ENCODE measurements at places on chromosomes 7 and 10. TPM values are rescaled to one million over a fixed set of nuclear protein-coding genes. Genes with fewer than 3 reads are reported as not detected.

DNA sequence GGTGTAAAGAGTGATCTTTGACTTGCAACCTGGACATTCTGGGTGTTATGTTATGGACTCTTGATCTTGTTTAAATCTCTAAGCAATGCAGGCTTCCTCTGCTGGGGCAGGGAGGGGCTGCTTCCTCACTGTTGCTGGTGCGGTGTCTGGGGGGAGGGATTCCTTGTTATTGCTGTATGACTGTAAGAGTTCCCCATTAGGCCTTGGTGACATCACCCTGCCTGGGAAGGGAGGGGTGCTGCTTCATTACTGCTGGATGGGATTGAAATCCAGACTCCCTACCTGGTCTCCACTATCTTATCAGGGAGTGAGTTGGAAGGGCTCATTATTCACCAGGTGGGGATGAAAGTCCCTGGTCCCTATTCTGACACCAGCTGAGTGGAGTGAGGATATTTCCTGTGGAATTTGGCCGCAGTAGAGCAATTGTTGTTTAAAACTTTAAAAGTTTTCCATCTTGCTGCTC, 8.8 kb downstream of the OGDH start:
- DNase-seq, result no peak

GRCh38 chr7:77525231-77525630, 11.9 kb upstream of the PTPN12 start:
- DNase-seq, result no peak

SFRP4 gene
- polyA plus RNA-seq, result not detected

GRCh38 chr7:33841705-33842129, 63.6 kb upstream of the BMPER start:
- no peak for DNase-seq

ST8SIA6 gene
- 1.9 TPM for polyA plus RNA-seq

LRMDA gene
- not detected for polyA plus RNA-seq

DNA sequence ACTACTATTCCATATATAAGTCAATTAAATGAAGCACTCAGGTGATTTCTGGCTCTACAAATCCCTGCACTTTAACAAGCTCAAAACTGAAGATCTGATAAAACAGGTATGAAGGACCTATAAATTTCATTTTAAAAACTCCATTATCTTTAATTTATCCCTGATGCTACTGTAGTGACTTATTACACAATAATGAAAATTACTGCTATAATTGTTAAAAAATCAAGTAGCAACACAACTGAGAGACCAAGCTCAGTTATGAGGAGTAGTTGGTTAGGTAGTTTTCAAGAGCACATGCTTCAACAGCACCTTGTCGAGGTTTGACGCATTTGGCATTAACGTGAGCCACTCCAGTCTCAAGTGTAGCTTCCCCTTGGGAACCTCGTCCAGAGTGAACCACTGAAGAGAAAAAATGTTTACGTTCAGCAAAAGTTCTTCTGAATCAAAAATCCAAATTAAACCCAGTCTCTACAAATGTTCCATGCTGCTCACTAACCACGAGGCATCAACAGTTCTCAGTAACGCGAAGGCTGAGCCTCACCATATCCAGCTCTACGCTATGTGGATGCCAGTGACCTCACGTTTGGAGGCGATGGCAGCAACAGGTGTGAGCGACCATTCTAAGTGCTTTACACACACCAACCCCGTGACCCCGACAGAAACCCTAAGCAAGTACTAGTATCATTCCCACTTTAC, 55.3 kb upstream of the NCAPG2 start:
- DNase-seq, result no peak

DNA sequence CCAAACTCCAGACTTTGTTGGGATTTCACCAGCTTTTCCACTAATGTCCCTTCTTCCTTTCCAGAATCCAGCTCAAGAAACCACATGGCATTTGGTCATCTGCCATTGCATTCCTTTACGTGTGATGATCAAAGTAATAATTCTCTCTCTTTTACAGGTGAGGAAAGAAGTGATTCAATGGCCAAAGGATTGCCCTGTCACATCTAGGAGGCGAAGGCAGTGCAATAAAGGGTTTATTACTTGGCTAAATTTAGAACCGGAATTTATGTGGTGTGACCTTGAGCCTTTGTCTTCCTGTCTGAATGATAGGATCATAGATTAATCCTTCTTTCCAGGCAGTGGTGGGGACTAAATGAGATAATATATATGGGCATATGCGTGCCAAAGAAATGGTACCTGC, 58.3 kb upstream of the COBL start:
- DNase-seq, result no peak

CYP3A7 gene
- not detected for polyA plus RNA-seq

DNA sequence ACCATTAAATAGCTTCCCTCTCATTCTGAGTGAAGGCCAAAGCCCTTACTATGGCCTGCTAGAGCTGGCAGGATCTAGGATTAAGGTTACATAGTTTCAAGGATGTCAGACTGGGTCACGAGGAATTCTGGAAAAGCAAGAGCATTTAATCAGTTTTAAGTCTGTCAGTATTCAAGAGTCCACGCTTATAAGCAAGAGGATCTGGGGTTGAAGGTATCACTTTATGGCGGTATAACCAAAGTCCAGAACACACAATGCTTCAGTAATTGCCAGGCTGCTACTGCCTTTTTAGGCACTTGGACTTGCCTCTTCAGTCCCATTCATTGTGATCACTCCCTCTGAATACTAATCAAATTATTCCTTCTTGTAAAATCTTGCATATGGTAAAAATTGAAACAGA, 101.0 kb downstream of the HBP1 start:
- DNase-seq, result no peak

CD36 gene
- polyA plus RNA-seq, result not detected

GRCh38 chr7:139479620-139480019, 3.9 kb downstream of the KLRG2 start:
- no peak for DNase-seq

TRIL gene
- polyA plus RNA-seq, result not detected

DNA sequence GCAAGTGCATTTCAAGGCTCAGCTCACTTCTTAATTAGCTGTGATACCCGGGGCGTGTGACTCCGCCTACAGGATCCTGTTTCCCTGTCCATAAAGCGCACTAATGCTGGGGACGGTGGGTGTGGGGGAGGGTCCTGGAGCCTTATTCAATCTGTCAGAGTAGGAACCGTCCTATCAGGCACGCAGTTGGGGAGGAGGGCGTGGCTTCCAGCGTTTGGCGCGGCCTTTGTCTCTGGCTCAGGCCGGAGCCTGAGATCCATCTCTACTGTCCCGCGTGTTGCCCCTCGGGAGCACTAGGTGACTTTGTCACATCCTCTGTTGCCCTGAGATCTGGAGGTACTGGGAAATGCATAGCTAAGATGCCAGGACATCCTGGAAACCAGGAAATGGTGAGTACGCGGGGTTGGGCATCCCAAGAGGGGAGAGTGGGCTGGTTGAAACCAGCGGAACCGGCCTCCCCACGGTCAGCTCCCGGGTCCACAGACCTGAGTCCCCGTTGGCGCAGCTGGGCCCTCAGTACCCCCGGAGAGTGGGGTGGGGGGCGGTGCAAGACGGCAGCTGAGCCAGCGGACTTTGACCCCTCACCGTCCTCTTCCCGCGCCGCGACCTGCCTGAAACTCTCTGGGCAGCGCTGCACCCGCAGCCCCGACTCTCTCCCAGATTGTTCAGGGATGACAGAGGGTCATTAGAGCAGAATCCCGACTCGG, 104.4 kb upstream of the ZNF92 start:
- no peak for DNase-seq

- DNase-seq, result no peak
Measured at GRCh38 chr7:40437498-40437897, 302.7 kb downstream of the SUGCT start.

DNA sequence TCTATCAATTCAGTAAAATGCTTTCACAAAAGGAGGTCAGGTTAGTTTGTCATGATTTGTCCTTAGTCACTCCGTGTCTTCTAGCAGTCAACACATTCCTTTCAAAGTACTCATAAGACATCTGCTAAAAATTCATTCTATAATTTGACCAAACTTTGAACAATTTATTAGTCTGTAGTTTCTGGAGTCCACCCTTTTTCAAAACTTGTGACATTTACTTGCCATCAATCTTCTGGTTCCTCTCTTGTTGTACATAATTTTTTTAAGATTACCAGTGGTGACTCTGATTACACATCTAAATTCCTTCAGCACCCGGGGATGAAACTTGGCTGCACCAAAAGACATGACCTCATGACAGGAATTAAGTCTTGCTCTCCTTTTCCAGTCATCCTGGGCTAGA, 130.1 kb downstream of the NEBL start:
- no peak for DNase-seq

DNA sequence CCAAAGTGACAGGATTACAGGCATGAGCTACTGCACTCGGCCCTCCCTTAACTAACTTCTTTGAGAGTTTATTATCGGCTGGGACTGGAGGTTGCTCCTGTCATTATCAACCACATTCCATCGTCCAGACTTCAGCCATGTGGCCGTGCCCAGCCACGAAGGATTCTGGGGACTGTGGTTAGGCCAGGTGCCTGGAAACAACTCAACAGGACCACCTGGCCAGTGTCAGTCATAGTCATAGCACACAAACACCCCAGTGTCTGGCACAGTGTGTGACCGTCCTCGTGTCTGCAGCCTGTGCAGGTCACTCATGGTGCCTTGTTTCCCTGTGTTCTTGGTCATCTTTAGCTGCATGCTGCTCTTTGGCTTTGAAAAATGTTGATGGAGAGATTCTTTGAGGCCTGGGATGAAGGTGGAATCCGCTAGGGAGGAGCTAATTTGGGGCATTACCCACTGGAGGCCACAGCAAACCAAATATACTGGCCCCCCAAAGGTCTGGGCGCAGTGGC, 12.7 kb upstream of the AMZ1 start:
- no peak for DNase-seq

DLG5 gene
- 1.1 TPM for polyA plus RNA-seq

GRCh38 chr10:44426247-44427034, 41.5 kb upstream of the CXCL12 start:
- DNase-seq, result no peak

Measured in CD8-positive, alpha-beta memory T cell (primary cell).